ENCODE measurements at places on chromosomes 16 and 17.
A peak's percentile ranks its signal among the peaks of the same experiment; 100 is the strongest.

GRCh38 chr16:5054876-5055865 lies 10.6 kb downstream of the C16orf89 start:
- no peak for DNase-seq

- DNase-seq: no peak
Observed at GRCh38 chr17:79483842-79484241, 127.0 kb downstream of the RBFOX3 start.

DNA sequence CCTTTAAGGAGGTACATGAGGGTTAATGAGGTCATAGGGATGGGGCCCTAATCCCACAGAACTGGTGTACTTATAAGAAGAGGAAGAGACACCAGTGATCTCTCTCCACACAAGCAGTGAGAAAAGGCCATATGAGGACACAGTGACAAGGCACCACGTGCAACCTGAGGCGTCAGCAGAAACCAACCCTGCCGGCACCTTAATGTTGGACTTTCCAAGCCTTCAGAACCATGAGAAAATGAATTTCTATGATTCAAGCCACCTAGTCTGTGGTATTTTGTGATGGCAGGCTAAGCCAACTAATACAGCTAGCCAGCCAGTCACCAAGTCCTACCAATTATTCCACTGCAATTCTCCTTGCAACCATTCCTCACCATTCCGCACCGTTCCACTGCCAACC lies 39.5 kb downstream of the COPRS start:
- no peak for DNase-seq

GRCh38 chr16:49585143-49585832 lies 211.7 kb downstream of the C16orf78 start:
- DNase-seq: peak; percentile 60

Measured in COR-L47 (cell line).